Stimulated activated CD4-positive, alpha-beta T cell treated with anti-CD3 and anti-CD28 coated beads, Interleukin-1b, Interleukin-23, amount 100 ng/mL, for 1 hour (primary cell): ENCODE measurements at places on chromosomes 6 and 20.

DNA sequence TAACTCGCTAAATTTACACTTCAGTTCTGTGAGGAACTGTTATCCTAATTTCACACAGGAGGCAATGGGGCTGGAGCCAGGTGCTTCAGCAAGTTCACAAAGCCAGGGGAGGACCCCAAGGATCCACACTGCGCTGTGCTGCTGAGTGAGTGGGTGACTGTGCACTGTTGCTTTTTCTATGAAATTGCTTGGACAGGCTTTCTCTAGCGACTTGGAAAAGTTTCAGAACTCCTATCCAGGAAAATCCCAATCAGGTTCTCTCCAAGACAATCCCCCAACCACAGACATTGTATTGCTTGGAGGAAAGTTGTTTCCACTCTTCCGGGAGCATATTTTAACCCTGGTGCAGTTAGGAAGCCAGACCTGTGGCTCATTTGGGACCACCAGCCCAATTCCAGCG, 175.9 kb upstream of the CST7 start:
- no peak for DNase-seq

- no peak for DNase-seq
These were observed 333.6 kb downstream of the BTBD9 start for GRCh38 chr6:38305995-38306681.

DNA sequence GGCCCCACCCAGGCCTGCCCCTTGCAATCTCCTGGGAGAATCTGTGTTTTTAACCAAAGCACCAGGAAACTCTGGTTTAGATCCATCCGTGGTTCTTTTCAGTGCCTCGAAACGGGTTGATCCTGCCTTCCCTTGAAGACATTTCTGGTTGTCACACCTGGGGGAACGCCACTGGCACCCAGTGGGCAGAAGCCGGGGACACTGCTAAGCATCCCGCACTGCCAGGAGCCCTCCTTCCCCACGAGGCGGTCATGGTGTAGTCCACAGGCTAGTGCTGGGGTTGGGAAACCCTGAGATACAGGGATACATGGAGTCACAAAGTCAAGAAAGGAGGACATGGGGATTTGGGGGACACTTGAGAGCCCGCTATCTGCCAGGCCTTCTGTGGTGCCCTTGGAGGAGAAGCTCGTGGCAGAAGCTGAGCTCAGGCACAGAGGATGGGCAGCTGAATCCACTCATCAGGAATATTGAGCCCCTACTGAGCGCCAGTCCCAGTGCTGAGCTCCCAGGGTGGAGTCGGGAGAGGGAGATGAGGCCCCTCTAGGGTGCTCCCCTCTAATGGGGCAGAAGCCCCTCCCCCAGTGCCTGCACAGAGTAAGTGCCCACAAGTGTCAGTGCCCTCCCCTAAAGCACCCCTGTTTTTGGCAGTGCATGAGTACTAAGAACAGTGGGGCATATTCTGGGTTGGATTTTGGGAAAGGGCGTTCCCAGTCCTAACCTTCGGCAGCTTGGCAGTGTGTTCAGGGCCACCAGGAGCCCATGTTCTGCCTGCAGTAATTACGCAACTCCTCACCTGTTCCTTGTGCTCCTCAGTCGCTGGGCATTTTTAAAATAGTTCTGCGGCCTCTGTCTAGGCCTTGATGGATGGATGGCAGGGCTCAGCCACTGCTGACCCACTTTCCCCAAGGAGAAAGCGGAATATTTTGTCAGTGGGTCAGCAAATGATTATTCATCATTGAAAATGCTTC, 25.6 kb upstream of the PHACTR3 start:
- no peak for DNase-seq

DNA sequence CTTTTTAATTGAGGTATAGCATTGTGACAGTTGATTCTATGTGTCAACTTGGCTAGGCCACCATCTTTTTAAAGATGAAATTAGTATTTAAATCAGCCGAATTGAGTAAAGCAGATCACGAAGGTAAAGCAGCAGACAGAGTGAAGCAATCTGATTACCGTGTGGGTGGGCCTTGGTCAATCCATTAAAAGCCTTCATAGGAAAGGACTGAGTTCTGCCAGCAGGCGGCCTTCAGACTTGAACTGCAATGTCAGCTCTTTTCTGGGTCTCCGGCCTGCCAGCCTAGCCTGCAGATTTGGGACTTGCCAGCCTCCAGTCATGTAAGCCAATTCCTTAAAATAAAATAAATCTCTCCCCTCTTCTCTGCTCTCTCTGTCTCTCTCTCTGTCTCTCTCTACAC, 22.4 kb upstream of the TGM2 start:
- DNase-seq, result no peak

- no peak for DNase-seq
These were observed 75.8 kb downstream of the BCKDHB start for GRCh38 chr6:80182308-80182707.

DNA sequence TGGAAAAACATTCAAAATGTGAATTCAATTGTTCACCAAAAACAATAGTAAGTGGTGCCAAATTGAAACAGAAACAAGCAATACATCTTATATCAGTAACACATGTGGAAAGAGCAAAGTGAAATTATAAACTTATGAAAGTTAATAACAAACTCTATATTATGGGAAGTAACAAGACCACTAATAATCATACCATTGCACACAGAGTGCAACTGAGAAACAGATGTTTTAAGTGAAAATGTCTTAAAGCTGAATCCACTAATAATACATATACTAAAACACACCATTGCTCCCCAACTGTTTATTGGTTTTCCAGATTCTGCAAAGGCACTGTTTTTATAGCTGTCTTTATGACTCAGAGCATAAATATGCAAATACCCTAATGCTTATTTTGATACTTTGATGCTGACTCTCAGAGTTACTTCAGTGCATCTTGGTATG, 292.3 kb downstream of the RFPL4B start:
- DNase-seq, result no peak

DNA sequence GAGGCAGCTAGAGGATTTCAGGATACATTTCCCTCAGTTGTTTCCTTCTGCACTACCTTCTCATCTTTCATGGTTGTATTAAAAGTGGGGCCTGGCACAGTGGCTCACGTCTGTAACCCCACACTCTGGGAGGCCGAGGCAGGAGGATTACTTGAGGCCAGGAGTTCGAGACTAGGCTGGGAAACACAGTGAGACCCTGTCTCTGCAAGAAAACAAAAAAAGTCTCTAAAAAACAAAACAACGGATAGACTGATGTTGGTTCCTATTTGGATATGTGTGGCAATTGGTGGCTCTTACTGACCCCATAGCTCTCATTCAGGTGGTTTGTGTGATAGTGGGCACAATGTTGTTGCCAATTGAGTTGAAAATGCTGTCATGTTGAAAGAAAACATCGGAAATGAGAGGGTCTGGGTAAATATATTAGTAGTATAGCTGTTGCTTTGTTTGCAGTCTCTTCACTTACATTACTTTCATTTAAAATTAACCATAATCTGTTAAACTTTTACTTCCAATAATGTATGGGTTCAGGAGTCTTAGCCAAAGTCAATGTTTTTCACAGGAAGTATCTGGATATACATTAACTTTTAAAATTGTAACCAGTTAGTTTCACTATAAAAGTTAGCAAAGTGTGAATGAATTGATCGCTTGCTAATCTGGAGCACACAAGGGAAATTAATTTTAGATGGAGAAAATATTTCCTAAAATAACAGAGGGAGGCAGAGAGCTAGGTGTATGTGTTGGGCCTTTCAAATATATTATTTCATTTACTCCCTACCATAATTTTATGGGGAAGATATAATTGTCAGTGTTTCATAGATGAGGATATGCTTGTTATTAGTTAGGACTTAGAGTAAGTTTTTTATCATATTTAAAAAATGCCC, 31.1 kb downstream of the UTRN start:
- no peak for DNase-seq

DNA sequence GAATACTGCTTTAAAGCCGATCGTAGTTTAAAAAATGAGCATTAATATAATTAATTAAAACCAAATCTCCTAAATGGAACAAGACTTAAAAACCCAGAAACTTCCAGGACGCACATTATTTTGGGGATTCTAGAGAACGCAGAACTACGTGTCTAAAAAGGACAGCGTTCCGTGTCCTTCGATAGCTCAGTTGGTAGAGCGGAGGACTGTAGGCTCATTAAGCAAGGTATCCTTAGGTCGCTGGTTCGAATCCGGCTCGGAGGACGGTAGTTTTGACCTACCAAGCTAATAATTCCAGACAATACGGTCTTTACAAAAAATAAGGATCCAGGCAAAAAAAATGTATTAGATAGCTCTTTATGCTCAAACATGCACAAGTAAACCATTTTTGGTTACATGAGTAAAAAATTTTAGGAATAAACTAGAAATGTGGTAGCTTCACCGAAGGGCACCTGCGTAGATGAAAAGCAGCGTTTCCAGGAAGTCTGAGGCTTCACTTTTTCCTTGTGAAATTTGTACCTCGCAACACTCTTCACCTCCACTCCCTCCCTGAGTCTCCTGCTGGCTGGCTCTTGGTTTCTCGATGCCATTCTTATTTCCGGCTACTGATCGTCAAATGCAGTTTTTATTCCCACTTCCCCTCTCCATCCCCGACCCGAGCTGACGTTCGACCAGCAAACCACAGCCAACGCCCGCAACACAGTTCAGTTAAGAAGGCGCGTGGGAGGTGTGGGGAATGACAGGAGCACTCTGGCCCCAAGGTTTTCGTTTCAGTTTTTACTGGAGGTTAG, 19.6 kb upstream of the ABT1 start:
- DNase-seq, result no peak

DNA sequence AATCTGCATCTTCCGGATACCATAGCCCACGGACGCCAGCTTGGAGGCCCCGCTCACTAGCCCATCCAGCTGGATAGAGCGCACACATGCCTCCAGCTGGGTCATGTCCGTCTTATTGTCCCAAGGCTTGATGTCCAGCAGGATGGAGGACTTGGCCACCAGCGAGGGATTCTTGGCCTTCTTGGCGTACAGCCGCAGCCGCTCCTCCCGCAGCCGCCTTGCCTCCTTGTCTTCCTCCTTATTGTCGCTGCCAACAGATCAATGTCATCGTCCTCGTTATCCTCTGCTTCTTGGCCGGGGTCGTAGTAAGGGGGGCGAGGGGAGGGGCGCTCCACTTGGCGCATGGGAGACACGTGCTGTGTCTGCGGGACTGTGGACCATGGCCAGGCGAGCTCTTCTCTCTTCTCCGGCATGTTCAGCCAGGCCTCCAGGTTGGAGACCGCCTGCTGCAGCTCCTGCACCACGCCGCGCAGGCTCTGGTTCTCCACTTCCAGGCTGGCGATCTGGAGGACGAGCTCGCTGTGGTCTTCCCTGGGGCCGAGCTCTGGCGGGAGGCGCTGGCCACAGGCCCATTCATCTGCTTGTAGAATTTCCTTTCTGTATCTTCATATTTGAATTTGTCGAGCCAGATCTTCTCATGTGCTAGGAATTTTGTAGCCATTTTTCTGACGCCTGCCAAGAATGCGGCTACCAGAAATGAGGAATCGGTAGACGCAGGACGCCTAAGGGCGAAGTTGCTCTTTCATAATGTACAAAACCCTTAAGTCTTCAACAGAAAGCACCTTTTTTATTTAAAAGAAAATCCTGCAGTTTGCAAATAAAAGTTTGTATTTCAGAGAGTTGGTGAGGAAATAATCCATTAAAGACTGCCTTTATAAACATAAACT, 60.1 kb upstream of the PTPRK start:
- DNase-seq, result no peak

DNA sequence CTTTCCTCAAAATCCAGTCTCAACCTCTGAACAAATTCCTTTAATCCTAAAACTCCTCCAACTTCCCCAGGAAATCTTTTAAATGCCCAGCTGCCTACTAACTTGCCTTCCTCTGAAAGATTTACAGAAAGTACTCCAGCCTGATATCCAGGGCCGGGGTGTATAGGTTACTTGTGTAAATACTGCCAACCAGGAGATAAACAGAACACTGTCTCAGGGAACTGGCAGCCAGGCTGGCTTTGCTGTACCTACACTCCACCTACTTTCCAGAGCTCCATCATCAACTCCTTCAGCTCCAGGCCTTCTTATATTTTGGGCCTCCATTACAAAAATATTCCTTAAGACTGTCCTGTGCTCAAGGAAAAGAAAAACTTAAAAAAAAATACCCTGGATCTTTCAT, 85.9 kb downstream of the CEP162 start:
- DNase-seq, result no peak

DNA sequence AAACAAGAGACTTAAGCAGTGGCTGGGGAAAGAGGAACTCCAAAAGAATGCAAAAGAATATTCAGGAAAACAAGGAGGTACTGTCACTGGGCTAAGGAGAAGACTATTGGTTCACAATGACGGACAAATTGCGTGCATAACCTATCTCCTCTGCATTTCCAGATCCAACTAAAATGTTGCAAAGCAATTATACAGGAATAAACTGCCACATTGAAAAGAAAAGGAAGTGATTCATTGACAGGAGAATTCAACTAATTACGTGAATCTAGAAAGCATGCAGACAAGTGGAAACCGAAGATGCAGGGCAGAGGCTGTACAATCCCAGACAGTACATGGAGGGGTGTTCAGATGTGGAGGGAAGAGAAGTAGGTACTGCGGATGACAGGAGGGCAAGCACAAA, 152.8 kb upstream of the RIPOR2 start:
- DNase-seq, result no peak

GRCh38 chr6:14337152-14337551, 219.6 kb downstream of the CD83 start:
- no peak for DNase-seq

- DNase-seq, result no peak
These were observed 18.8 kb downstream of the ZNF217 start for GRCh38 chr20:53574819-53575218.

DNA sequence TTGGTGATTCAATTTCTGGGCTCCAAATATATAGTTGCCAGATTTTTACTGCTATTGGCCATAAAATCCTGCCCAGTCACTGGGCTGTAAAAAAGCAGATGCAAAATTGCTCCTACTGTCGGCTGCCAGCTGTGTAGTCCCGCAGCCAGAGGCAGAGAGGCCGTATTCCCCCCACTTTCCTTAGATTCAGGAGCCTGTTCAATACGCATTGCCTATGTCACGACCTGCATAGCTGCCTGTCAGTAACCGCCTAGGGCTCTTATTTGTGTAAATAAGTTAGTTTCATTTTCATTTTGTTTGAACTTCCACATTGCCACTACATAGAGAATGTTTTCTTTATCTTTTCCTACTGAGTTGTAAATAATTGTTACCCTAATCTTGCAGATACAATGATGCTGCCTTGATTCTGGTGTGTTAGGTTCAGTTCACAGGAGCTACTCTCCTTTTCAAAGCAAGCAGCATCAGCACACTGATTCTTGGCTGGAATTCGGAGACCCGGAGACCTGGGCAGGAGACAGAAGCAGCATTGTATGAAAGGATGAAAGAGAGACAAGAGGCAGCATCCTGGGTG, 46.0 kb upstream of the UST start:
- no peak for DNase-seq

- no peak for DNase-seq
These were observed 436.7 kb downstream of the RNF144B start for GRCh38 chr6:18823782-18824386.

DNA sequence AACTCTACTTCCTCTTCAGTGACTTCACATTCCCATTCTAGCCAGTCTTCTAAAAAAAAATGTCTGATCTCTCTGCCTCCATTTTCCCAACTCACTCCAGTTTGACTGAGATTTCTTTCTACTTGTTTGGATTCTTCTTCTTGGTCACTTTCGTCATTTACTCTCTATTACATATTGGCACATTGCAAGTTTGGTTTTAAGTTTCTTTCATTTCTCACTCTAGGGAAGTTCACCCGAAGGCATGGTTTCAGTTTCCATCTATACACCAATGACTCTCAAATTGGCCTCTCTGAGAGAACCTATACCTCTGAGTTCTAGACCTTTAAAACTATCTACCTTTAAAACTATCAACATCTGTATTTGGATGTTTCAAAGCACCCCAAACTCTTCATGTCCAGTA, 51.3 kb downstream of the CD109 start:
- DNase-seq, result no peak

GRCh38 chr6:133408543-133408942, 167.4 kb downstream of the EYA4 start:
- no peak for DNase-seq
